ENCODE measurements at places on chromosomes 7 and 10.

- DNase-seq: peak; percentile 7
These were observed 143.0 kb downstream of the KIAA1217 start for GRCh38 chr10:24351961-24352360.

DNA sequence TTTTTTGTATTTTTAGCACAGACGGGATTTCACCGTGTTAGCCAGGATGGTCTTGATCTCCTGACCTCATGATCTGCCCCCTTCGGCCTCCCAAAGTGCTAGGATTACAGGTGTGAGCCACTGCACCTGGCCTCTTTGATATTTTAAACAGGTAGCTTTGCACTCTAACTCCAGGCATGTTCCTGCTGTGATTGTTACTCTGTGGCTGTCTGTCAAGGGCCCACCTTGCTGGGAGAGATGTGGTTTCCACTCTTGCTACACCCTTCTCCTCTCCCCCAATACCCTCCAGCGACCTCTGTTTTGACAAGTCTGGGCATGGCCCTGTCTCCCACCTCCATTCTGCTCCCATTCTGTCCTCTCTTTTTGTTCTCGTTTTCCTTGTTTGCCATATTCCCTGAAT lies 17.1 kb downstream of the SMKR1 start:
- no peak for DNase-seq

DNA sequence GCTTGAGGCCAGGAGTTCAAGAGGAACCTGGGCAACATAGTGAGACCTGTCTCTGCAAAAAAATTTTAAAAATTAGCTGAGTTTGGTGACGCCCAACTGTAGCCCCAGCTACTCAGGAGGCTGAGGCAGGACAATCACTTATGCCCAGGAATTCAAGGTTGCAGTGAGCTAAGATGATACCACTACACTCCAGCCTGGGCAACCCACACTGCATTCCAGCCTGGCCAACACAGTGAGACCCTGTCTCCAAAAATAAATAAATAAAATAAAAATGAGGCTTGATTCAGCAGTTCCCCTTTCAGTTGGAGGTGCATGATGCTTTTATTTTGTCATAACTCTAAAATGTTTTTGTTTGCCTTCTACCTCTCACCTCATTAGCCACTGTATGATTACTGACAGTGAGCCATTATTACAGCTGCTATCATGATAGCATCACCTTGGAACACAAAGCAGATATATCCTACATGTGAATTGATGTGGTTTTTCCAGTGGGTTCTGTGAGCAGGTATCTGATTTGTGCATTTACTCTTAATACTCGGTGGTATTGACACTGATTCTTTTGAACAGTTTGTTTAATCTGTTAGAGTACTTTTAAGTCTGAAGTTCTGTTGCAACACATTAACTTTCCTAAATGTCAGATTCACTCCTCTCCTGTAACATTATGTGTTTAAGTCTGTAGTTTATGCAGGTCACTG lies 49.1 kb downstream of the ARID5B start:
- DNase-seq: no peak

DNA sequence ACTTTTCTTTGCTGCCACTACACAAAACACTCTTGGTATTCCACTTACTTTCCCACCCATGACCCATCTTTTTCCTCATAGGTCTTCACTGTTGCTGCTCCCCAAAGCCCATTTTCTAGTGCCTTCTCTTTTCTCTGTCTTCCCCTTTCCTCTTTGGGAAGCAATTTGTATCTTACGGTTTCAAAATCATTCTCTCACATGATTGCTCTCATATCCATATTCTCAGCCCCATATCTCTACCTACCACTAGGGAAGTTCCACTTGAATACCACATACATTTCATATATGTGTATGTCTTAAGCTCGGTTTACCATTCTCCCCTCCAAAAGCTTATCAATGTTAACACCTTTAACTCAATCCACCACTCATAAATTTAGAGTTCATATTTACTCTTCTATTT lies 3.2 kb upstream of the UBE2D1 start:
- DNase-seq: no peak

DNA sequence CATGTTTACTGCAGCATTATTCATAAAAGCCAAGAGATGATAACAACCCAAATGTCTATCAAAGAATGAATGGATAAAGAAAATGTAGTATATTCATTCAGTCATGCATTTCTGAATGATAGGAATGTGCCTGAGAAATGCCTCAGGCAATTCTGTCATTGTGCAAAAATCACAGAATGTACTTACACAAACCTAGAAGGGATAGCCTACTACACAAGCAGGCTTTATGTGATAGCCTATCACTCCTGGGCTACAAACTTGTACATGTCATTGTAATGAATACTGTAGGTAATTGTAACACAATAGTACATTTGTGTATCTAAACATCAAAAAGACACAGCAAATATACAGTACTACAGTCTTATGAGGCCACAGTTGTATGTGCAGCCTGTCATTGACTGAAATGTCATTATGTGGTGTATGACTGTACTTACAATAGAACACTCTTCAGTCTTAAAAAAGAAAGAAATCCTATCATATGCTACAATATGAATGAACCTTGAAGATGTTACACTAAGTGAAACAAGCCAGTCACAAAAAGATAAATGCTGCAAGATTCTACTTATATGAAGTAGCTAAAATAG lies 141.8 kb upstream of the GPR22 start:
- peak; percentile 89 for DNase-seq

GRCh38 chr7:56083150-56083785 lies 9.5 kb downstream of the PHKG1 start:
- DNase-seq: no peak

DNA sequence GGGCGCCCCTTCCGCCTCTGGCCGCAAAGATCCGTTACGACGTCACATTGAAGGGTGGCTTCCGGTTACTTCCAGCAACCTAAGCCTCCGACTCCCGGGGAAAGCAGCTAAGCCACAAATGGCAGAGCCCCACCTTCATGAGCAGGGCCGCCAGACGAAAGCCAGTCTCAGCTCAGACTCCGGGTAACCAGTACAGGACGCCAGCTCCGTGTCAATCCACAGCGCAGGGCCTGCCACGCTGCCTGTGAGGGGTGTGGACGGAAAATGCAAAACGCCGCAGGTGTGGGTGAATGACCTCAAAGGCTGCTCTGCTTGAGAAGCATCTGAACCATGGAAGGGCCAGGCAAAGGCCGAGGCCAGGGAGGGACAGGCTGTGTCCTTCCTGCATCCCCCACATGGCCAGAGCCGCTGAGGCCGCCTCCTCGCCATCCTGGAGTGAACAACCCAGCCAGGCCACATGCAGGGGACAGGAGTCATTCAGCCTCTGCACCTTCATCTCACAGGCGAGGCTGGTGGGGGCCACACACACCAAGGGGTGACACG lies 53.5 kb upstream of the PPP2R2D start:
- no peak for DNase-seq

GRCh38 chr7:43871064-43871463 lies 1.7 kb upstream of the MRPS24 start:
- peak; percentile 5 for DNase-seq

- DNase-seq: no peak
These were observed 435.3 kb downstream of the GATA3 start for GRCh38 chr10:8489823-8490222.

- peak; percentile 99 for DNase-seq
These were observed 74.6 kb upstream of the FRMD4A start for GRCh38 chr10:14405076-14406065.

GRCh38 chr7:155277385-155277994 lies 20.2 kb upstream of the INSIG1 start:
- peak; percentile 39 for DNase-seq

DNA sequence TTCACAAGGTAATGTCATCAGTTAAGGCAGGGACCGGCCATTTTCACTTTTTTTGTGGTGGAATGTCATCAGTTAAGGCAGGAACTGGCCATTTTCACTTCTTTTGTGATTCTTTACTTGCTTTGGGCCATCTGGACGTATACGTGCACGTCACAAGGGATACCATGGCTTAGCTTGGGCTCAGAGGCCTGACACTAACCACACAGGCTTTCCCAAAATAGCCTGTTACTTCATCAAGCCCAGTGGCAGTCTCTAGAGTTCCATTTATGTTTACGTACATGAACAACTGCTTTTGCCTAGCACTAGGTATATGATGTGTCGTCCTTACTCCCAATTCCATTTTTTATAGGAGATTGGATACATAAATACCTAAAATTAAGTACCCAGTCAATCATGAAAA lies 237.9 kb downstream of the C7orf25 start:
- no peak for DNase-seq

GRCh38 chr10:93482145-93482834 lies at the start of gene MYOF:
Gene MYOF, minus strand, starts transcription at chr10:93482334. Its CDS starts 140 bp downstream, at chr10:93482194.
- peak; percentile 98 for DNase-seq

GRCh38 chr7:24864214-24864817 lies 107.1 kb upstream of the GSDME start:
- DNase-seq: no peak

GRCh38 chr10:11381511-11381910 lies 229.9 kb downstream of the USP6NL start:
- no peak for DNase-seq

GRCh38 chr7:78684201-78684600 lies 769.3 kb downstream of the MAGI2 start:
- no peak for DNase-seq

GRCh38 chr10:27285093-27285492 lies 44.5 kb upstream of the ACBD5 start:
- DNase-seq: peak; percentile 14

- DNase-seq: peak; percentile 46
These were observed 766 bp upstream of the ZMYND11 start for GRCh38 chr10:134247-135131.

DNA sequence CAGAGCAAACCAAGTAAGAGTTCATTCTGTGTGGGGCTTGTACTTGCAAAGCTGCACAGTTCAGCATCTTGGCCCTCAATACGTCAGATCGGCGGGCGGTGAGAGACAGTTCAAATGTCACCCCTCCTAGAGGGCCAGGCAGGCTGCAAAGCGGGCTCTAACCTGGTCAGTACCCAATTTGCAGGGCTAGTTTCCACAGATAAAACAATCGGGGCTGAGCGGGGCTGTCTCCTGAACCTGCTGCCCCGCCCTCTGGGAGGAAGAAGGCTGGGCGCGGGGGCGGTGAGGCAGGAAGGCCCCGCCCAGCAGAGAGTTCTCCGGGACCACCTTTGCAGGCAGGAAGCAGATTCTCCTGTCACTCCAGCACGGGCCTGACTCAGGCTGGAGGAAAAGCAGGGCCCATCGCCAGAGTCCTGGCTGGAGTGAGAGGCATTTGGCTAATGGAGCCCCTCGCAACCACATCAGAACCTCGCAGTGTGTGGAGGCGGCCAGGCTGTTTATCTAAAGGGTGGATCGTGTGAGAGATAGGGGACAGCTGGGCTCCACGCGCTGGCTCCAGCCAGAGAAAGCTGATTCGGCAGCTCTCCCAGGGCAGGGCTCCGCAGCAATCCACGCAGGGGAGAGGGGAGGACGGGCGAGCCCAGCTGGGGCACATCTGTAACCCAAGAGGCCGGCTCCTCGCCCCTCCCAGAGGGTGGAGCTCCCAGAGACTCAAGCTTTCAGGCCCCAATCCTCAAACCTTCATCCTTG lies 83.1 kb downstream of the SH3PXD2A start:
- peak; percentile 91 for DNase-seq

DNA sequence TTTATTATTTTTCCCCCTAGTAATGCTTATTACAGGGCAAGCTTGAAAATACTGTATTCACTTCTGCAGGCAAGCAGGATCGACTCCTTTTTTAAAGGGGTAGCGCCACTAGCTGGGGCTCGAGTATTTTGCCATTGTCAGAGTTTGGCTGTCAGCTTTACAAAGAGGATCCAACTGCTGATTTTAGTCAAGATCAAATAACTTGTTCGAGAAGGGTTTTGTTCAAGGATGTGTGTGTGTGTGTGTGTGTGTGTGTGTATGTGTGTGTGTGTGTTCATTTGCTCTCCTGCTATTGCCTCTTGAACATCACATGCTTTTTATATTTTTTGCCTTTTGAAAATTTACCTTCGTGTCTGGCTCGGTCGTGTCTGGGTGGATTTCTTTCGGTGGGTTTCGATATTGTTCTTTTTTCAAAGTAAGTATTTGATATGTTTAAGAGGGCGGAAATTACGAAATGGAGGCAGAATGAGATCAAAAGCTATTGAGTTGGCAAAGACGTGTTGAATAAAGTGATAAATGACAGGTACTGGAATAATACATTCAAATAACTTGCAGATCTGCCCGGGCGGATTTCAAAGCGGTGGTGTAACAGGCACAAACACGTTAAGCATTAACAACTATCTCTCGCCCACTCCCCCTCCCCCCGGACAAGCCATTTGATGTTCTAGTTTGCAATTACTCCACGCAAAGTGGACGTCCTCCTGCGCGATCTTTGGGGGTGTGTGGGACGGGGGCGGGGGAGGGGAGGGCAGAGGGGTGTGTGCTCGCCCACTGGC lies 1.1 kb downstream of the ARID5B start:
- peak; percentile 68 for DNase-seq

DNA sequence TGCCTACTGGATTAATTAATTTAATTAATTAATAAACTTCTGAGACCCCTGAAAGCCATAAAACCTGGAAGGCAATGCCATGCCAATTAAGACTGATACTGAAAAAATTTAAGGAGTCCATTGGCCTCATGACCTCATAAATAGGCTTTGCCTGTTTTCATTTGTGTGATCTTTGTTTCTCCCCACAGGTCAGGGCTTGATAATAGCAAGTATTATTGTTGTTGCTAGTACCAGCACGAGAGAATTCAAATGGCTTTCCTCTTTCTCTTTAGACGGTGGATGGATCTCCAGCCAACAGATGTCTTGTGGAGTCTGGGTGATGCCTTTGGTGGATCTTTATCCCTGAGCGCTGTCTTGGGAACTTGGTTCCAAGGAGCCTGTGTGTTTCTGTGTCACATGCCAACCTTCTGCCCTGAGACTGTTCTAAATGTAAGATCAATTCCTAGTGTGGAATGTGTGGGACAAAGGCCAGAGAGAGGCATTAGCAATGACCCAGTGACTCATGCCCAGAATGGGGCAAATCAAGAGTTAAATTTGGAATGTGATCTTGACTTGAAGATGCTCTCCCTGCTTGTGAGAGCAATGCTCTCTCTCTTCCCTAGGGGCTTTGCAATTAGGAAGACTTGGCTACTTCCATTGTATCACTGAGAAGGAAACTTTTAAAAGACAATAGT lies 17.7 kb downstream of the ACSM6 start:
- peak; percentile 73 for DNase-seq

DNA sequence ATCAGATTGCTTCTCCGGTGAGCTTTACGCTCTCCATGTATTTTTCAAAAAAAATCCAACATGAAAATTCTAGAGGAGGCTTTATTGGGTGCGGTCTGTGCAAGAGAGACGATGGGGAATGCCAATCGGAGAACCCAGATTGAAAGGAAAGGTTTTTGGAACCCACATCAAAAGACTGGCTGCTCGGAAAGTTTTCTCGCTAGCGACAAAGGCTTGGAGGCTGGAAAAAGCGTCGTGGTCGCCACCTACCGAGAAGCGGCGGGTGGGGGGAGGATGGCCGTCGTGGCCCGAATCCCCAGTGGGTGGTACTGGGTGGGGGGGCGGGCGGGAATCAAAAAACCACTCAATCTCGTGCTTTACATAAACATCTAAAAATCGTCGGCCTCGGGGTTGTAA lies 1.1 kb upstream of the GTF2I start:
- peak; percentile 46 for DNase-seq

GRCh38 chr10:21527598-21528235 lies 2.2 kb upstream of the SKIDA1 start:
- peak; percentile 51 for DNase-seq

GRCh38 chr10:49817845-49818244 lies 55.7 kb upstream of the OGDHL start:
- DNase-seq: no peak

GRCh38 chr10:82813856-82814255 lies 938.9 kb downstream of the NRG3 start:
- DNase-seq: peak; percentile 5

- peak; percentile 25 for DNase-seq
These were observed 236.5 kb downstream of the ARL4A start for GRCh38 chr7:12923971-12924370.
